ENCODE measurements at places on chromosomes 2 and 18.
A peak's percentile ranks its signal among the peaks of the same experiment; 100 is the strongest.

DNA sequence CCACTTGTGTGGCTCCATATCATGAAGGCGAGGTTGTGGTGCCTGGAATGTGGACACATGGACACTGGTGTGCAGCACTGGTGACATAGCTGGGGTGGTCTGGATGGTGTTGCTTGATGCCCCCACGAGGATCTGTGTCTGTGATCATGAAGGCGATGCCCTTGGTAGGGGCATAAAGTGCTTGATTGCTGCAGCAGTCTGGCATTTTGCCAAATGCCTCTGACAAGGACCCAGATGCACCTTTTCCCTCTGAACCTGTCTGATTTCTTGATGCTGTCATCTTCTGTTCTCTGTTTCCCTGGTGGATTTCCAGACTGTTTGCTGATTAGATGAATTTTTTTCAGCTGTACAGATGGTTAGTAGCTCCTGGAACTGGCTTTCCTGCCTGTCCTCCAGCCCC is 752.0 kb upstream of the HS6ST1 start:
- DNase-seq = no peak

- no peak for DNase-seq
Measured at GRCh38 chr18:28757466-28758008, 580.6 kb upstream of the CDH2 start.

GRCh38 chr18:48957136-48957535 is 6.4 kb upstream of the SMAD7 start:
- no peak for DNase-seq

GRCh38 chr18:9734189-9734588 is 26.1 kb downstream of the RAB31 start:
- no peak for DNase-seq

DNA sequence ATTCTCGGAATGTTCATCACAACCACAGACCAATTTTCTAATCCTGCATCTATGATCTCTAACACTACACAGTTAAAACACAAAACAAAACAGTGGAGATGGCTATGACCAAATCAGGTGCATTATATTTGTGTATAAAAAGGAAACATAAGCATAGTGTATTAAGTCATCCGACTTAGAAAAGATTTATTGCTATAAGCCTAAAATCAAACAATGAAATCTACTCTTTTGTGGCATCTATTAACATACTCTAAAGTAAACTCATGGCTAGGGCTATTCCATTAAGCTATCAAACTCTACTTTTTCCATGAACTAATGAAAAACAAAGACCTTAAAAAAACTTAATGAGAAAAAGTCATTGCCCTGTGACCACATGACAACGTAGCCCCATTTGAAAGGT is 8.7 kb downstream of the SP3 start:
- no peak for DNase-seq

DNA sequence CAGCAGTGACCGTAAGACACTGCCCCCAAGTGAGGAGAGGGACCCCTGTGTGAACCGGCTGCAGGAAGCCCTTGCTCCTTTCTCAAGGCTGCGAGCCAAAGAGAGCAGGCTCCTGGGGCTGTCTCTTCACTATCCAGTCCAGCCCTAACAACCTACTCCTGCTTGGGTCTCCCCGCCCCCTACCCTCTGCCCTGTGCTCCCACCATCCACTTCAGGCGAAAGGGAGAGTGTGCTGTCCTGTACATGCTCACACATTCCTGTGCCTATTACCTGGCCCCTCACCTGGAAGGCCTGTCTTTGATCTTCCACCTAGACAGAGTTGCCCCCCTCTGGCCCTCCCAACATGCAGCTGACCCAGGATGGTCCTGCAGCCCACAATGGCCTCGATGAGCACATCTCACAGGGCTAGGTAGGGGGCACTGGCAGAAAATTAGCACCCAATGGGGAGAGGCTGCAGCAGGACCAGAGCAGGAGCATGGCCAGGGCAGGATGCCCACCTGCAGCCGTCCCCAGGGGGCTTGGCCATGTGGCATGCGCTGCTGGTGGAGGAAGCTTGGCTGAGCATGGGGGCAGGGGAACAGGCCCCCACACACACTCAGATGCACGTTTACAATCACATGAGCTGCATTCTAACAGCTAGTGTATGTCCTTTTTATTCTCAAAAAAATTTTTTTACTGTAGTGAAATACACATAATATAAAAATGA is 93.5 kb downstream of the POLR1A start:
- no peak for DNase-seq

GRCh38 chr2:98091738-98092137 is 4.8 kb downstream of the VWA3B start:
- no peak for DNase-seq

DNA sequence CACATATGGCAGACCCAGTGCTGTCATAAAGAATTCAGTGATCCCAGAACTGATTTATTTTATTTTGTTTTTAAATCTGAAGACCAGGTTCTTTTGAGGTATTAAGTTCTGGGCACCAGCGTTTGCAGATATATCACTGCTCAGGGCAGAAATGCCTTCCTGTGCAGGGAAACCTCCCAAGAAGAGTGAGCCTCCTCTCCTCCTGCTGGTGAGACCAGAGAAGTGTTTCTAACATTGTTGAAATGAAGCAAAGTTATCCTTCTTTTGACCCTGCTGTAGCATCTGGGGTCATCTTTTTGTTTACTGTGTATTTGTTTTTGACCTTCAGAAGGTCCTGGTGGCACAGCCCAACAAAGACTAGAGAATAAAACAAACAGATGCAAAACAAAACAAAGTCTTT is 94.0 kb downstream of the AQP4 start:
- DNase-seq = no peak

DNA sequence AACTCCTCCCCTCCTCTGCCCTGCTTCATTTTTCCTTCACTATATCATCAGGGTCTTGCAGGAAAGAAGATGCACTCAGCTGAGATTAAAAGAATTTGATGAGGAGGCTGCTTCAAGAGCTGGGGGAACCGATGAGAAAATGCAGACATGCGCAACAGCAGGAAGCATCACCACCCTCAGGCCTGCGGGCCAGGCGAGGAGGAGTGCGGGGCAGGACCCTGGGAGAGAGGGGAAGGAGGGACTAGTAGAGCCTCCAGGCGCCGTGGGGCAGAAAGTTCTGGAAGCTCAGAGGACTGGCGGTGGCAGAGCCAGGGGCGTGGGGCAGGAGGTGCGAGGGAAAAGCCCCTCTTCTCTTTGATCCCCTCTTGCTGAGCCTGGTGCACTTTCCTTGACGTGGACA is 108.2 kb downstream of the CD226 start:
- DNase-seq = no peak

DNA sequence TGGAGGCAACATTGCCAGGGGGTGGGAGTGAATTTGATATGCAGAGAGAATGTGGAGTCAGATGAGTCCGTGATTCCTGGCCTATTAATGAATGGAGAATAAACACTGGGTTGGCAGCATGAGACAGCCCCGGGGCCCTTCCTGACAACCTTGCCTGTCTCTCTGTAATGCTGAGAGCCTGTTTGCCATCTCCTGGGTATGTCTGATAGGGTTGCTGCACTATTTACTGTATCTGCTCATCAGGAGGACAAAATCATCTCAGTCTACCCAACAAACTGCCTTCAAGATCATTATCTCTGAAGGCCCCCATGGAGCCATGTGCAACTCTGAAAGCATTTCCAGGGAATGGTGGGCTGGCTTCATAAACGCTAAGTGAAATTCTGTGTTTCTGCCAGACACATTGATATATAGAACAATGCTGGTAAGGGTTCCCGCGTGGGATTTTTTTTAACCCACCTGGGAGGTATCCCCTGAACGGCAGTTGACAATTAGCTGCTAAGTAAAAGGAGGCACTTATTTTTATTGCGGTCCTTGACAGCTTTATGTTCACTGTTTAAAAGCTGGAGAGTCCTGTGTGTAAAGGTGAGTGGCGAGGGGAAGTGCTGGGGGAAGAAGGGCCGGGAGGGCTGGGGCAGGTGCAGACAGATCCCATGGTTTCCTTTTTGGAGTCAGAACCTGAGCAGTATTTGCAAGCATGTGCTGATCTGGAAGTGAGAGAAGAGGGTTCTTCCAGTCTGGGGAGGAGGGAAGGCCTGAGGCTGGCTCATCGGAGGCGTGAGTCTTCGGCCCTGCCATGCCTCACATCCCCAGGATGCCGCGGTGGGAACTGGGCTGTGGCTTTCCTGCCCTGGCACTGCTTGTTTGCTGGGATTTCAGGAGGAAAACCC is 64.8 kb downstream of the ARHGAP25 start:
- no peak for DNase-seq

- no peak for DNase-seq
Measured at GRCh38 chr2:65562890-65563289, 130.5 kb upstream of the SPRED2 start.

DNA sequence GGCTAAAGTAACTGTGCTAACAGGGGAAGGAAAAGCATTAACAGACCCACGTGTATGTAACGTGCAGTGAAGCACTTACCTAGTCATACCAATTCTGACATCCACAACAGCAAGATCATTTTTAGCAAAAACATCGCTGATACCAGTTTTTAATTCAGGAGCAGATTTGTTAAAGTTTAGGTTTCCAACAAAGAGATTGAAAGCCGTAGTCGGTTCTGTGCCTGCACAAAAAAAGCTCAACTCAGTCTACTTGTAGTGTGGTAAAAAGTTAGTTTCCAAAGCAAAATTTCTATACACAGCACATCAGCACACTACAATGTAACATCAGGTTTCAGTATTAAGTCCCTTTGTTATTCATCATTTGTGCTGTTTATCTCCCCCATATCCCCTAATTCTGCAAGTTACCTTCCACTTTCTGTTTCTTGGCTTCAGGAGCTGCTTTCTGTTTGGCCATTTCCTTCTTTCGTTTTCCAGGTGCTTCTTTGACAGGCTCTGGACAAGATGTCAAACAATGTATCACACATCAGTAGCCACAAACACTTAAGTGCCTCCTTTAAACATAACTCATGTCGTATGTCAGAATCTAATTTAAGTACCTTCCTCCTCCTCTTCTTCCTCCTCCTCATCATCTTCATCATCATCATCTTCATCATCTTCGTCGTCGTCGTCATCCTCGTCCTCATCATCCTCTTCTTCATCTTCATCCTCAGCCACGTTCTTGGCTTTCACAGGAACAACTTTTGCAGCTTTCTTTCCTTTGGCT is 4.0 kb downstream of the NCL start:
- no peak for DNase-seq

- peak; percentile 8 for DNase-seq
Measured at GRCh38 chr2:121185571-121186074, 99.4 kb downstream of the TFCP2L1 start.

GRCh38 chr18:34221971-34222306 is 2.8 kb downstream of the NOL4 start:
- DNase-seq = no peak

- DNase-seq = no peak
Measured at GRCh38 chr2:164803776-164804466, 37.7 kb downstream of the COBLL1 start.

DNA sequence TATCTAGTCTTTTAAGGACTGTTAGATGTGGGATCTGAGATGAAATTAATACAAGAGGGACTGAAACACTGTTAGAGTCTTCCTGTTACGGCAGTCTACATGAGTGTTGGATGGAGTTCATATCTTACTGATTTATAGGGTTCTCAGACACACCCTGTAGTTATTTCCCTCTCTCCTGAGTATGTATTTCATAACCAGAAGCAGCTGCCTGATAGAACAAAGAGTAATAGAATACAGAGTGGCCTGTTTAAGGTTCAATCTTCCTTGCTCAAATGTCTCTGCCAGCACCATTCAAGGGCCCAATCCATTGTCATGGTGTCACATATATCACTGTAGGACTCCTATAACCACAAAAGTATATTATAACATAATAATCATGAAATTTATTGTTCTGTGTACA is 1229.1 kb upstream of the ACVR2A start:
- no peak for DNase-seq

GRCh38 chr2:172090044-172090961 is 5.0 kb downstream of the DLX1 start:
- DNase-seq = no peak

GRCh38 chr2:97910403-97911205 is 85.1 kb downstream of the TMEM131 start:
- no peak for DNase-seq

GRCh38 chr2:24375349-24376087 is 15.2 kb upstream of the ITSN2 start:
- no peak for DNase-seq

GRCh38 chr18:61606759-61607158 is 273.5 kb downstream of the CDH20 start:
- peak; percentile 81 for DNase-seq

- no peak for DNase-seq
Measured at GRCh38 chr18:45687621-45688020, 36.4 kb upstream of the SLC14A1 start.

GRCh38 chr18:79863161-79864005 is 65.6 kb downstream of the KCNG2 start:
- no peak for DNase-seq

DNA sequence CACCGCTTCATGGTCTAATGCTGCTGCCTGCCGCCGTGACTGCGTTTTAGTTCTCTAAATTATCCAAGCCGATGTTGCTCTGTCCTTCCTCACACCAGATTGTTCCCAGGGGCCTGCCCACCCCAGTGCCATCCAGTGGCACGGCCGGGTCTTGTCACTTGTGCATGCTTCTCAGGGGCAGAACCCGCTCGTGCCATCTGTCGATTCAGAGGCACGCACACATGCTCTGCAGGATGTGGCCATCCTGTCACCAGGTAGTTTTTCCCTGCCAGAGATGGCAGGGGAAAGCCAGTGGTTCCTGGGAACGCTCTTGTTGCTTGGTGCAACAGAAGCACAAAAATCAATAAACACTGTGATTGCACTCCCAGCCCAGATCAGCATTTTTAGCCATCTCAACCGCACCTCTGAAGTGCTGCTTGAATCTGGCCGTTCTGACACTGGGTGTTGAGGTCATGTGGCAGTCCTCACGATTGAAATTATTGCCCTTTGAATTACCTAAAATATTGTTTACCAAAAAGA is 119.6 kb upstream of the BOD1L2 start:
- DNase-seq = no peak

DNA sequence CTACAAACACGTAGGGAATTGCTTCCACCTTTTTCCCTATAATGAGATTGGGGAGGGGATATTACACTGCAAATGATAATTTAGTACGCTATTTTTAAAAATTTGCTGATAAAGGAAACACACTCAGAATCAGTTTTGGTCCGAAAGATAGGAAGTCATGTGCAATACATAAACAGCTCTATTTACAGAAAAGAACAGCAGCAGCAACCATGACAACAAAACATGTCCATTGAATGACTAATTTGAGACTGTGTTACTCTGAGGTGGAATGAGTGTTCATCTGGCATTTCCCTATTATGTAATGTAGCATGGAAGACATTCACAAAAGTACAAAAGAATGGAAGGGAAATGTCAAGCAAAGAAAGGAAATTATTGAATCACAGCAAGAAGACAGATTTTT is 337.2 kb downstream of the NBAS start:
- no peak for DNase-seq
